ENCODE measurements at places on chromosomes 2 and 18.

DNA sequence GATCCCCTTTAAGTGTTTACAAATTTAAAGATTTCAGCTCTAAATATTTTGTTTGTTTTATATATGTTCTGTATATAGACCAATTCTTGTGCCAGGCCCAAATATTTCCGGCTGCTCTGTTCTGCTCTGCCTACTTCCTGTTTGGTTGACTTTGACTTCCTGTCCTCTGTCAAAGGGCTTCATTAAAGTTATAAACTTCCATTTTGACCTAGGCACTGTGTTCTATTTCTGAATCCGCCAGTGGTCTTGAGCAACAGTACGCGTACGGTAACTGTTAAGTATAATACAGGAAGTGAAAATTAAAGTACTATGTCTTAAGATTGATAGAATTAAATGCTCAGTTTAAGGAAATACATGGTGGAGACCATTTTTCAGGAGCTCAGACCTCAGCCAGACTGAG, 13.5 kb upstream of the REL start:
- DNase-seq, result no peak

GRCh38 chr2:241909769-241910168, 40.2 kb downstream of the RTP5 start:
- DNase-seq, result no peak

DNA sequence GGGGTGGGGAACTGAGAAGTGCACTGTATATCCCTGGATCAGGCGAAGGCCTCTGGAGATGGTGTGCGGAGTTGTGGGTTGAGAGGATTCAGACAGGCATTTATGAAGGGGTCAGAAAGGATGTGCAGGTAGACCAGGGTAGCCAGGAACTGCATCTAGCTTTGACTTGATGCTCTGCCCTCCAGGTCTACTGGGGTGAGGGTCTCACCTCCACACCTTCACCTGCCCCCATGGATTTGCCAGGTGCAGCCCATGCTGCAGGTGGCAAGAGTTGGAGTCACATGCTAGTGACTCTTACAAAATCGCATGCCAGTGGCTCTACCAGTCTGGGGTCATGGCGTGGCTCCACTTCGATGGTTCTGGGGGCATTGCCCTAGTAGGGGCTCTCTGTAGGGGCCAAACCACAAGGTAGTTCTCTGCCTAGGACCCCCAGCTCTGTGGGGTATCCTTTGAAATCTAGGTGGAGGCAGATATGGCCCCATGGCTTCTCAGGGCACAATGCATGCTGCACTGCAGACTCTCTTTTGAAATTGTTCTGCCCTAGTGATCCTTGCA, 18.9 kb upstream of the KCNF1 start:
- no peak for DNase-seq

GRCh38 chr2:237324405-237324831, 89.5 kb downstream of the COL6A3 start:
- no peak for DNase-seq

- no peak for DNase-seq
Measured at GRCh38 chr2:16406496-16407289, 258.9 kb downstream of the CYRIA start.

DNA sequence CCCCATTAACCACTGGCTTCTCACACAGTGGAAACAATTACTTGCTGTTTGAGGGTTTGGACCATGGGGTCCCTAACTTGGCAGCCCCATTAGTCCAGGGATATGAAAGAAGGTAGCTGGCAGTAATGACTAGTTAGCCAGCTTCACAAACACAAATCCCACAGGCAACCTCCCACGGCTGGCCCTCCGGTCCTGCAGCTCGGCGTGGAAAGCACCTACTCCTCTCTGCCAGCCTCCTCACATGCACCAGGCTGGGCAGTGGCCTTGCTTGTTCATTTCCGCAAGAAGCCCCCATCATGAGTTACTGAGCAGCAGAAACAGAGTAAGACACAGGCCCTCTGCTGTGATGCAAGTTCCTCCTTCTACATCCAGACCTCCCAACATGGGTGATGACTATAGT, 13.7 kb downstream of the C1QL2 start:
- DNase-seq, result no peak

DNA sequence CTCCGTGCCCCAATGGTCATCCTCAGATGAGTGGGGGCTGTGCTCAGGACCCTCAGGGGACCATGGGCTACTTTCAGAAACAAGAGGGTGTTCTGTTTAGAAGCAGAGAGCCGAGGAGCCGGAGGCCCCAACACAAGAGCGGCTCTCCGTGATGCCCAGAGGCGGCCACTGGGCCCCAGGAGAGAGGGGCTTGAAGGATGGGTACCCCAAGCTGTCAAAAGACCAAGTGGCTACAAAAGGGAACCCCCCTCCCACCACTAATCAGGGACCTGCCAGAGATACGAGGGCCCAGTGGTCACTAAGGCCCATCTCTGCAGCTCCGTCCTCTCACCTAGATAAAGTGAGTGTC, 93.6 kb downstream of the HDAC4 start:
- no peak for DNase-seq

- no peak for DNase-seq
Measured at GRCh38 chr2:24517247-24517646, 26.2 kb downstream of the NCOA1 start.

DNA sequence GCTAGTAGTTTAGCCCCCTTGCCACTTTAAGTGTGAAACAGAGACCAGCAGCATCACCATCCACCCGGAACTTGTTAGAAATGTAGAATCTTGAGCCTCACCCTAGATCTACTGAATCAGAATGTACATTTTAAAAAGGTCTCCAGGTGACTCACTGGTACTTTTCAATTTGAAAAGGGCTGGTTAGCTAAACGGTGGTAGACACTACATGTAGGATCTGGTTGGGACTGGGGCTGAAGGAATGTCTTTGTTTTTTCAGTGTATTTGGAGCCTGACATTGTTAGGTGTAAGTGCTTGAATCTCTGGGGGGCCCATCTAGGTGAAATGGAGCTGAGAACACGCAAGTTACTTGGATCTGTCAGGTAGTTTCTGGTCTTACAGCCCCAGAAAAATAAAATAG, 44.0 kb upstream of the XPO1 start:
- DNase-seq, result no peak

DNA sequence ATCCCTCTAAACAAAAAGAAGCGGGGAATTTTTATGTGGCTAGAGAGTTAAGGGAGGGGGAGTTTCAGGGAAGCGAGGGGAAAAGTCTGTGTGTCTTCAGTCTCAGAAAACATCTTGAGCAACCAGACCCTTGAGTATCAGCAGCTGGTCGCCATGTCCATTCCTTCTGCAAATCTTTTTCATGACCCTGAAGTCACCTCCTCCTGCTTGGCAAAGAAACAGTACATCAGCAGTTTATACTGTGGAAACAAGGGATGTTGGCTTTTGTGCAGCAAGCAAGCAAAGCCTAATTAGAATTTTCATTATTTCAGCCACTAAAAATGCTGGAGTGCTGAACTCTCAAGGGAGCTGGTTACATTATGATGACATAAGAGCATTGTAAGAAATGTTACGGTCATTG, 187.4 kb upstream of the SLC8A1 start:
- DNase-seq, result peak; percentile 32

GRCh38 chr2:58448065-58448507, 207.0 kb upstream of the FANCL start:
- DNase-seq, result peak; percentile 64

DNA sequence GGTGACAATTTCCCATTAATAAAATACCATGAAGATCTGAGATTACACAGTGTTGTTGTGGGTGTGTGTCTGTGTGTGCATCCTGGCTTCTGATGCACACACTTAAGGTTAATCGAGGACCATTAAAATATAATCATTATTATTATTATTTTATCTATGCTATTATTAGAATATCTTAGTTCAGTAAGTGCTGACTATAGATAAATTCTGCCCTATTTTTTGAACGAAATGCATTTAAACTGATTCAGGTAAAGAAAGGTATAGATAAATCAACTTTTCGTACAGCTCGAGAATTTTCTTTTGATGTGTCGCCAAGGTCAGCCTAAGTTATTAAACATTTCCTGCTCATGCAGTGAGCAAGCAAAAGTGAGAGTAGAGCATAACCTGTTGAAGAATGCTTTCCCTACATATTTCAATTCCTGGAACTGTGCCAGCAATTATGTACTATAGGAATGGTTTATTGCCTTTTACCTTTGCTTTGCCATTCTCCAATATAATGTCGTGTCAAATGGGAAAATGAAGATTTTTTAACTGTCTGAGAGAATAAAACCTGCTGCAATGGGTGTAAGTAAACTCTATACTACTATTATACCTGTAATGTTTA, 25.8 kb downstream of the KCNJ3 start:
- no peak for DNase-seq

DNA sequence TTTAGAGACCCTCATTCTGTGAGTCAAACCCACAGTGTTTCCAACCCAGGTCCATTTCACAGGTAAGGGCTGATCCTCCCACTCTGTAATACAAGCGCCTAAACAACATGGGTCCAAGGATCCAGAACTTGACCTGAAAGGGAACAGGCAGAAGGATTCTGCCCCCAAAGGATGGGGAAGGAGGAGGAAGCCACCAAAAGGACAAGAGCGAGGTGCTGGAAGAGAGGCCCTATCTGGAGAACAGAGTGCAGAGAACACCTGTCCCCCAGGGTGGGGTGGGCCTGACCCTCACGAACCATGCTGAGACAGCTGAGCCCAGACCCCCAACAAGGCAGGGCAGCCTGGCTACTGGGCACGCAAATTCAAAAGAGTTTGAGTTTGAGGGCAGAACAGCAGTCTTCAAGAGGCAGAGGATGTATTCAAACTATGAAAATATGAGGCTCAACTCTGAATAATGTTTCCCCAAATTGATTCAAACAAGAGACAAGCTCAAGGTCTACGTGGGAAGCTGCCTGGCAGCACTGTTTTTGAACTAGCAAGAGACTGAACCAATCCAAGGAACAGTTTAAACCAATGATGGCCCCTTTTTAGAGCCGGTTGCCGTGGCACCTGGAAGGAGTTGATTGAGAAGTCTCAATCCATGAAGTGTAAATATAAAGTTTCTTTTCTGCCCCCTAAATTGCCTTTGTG, 212.7 kb downstream of the ALPK2 start:
- DNase-seq, result no peak

DNA sequence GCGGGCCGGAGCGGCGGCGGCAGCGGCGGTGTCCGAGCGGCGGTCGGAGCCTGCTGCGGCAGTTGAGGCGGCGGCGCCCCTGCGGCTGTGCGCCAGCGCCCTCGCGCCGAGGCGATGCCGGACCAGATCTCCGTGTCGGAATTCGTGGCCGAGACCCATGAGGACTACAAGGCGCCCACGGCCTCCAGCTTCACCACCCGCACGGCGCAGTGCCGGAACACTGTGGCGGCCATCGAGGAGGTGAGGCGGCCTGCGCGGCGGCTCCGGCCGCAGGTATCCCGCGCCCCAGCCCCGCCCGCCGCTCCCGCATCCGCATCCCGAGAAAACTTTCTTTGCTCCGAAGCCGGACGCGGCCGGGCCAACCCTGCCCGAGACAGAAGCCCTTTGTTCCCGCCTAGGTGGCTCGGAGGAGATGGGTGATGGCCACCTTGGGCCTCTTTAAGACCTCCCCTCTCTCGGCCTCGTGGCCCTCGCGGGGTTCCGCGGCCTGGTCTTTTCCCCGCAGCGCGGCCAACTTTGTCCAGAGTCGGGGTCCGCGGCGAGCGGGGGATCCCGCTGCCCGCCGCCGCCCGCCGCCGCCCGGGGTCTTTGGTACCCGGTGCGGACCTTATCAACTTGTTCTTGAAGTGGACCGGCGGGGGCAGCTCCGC, 504 bp downstream of the ASAP2 start:
- no peak for DNase-seq

DNA sequence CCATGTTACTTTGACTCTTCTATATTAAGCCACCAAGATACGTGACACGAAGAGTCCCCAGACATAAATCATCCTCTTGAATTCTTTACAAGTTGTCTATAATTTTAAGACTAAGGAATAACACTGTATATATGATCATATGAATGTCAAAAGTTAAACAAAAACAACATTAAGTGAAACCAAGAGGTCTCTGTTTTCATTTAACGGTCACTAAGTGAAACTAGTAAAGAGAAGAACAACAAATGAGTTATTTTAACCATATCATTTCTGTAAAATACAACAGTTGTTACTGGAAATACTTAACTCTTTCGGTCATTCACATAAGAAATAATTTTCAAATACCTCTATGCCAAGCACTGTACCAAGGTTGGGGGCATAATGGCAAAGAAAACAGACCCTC, 45.7 kb upstream of the STK17B start:
- no peak for DNase-seq

DNA sequence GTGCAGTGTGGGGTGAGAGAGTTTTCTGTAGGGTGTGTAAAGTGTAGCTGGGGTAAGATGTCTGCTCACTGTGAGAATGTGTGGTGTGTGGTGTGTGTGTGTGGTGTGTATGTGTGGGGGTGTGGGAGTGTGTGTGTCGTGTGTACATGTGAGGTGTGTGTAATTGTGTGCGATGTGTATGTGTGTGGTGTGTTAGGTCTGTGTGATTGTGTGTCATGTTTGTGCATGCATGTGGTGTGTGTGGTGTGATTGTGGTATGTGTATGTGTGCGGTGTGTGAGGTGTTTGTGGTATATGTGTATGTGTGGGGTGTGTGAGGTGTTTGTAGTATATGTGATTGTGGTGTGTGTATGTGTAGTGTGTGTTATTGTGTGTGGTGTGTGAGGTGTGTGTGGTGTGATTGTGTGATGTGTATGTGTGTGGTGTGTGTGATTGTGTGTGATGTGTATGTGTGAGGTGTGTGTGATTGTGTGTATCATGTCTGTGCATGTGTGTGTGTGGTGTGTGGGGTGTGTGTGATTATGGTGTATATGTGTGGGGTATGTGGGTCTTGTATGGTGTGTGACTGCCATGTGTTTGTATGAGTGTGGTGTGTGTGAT, 241.7 kb upstream of the HDAC4 start:
- DNase-seq, result no peak

GRCh38 chr18:35514752-35515459, 17.1 kb upstream of the INO80C start:
- no peak for DNase-seq

DNA sequence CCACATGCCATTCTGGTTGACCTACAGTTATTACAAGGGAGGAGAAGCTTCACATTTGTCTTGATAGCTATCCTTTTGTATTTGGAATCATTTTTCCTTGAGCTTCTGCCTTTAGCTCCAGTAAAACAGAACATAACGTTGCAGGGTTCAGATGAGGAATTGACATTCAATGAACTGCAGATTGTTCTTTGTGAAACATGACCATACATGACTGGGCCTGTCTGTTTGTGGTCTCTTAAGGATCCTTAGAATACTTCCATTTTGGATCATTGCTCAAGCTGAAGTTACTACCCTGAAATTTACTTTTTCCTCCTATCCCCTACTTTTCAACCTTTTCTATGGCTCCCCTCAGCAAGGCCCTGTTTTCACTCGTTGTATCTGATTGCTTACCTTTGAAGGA, 1281.7 kb upstream of the CELF4 start:
- no peak for DNase-seq

GRCh38 chr2:75556679-75557366, 3.9 kb downstream of the EVA1A start:
- DNase-seq, result no peak

- DNase-seq, result no peak
Measured at GRCh38 chr2:167924556-167924955, 322.8 kb downstream of the STK39 start.

DNA sequence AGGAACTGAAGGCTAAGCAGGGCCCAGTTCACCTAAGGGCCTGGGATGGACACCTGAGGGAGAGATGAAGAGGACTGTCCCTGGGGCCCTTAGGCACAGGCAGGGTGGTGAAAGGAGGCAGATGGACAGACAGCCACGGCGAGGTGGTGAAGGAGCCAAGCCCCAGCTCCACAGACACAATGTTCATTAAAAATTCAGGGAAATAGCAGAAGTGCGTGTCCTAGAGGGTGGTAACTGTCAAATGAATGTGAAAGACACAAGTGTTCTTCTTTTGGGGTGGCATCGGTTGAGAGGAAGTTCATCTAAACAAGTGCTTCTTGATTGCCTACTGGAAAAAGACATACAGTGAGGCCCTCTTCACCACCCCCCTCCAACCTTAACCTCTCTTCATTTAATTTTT, 76.2 kb upstream of the SIX2 start:
- no peak for DNase-seq

All from femur (tissue), 1 donor.